ENCODE measurements at places on chromosomes 16 and 17.

DNA sequence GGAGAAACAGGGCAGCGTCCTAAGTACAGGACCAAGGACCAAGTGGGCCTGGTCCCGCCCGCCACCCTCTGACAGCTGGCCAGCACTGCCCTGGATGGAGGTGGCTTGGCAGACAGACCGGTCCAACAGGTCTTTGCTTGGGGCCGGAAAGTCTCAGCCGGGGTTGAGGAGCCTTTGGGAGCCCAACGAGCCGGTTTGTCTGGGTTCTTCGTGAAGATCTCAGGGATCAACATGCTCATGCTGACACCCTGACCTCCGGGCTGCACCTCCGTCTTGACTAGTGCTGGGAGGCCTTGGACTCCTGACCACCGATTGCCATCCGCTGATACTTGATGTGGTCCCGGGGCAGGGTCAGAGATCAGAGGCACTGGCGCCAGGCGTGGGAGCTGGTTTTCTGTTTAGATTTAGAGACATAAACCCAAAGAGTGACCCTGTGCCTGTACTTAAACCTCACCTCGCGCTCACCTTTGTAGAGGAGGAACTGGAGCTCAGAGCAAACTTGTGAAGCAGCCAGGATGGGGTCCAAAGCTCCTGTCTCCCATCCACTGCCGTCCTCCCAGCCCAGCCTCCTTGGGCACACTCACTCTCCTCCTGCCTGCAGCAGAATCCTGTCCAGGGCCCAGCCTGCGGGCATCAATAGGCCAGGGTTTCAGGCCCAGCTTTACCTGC lies 92.1 kb upstream of the GSE1 start:
- DNase-seq = no peak

GRCh38 chr16:55737318-55737717 lies 81.5 kb downstream of the SLC6A2 start:
- DNase-seq = no peak

DNA sequence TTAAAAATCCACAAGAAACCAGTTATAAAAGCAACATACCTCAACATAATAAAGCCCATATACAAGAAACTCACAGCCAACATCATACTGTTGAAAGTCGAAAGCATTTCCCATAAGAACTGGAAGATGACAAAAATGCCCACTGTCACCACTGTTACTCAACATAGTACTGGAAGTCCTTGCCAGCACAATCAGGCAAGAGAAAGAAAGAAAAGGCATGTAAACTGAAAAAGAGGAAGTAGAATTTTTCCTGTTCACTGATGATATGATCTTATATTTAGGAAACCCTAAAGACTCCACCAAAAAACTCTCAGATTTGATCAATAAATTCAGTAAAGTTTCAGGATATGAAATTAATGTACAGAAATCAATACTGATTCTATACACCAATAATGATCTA lies 45.1 kb downstream of the AHSP start:
- no peak for DNase-seq

GRCh38 chr16:14181371-14182050 lies 110.4 kb downstream of the MRTFB start:
- no peak for DNase-seq

- DNase-seq = no peak
These were observed 26.3 kb upstream of the APOH start for GRCh38 chr17:66255527-66255971.

GRCh38 chr17:30347488-30347887 lies 13.6 kb upstream of the TMIGD1 start:
- DNase-seq = no peak

- no peak for DNase-seq
These were observed 25.4 kb upstream of the ITGB4 start for GRCh38 chr17:75695830-75696271.

Measured in stimulated activated CD8-positive, alpha-beta memory T cell treated with anti-CD3 and anti-CD28 coated beads, Interleukin-4, amount 100 ng/mL, for 1 hour (primary cell).